ENCODE measurements at places on chromosomes 4 and X.

GRCh38 chr4:100841911-100842310 is 324.1 kb upstream of the EMCN start:
- DNase-seq: no peak

DNA sequence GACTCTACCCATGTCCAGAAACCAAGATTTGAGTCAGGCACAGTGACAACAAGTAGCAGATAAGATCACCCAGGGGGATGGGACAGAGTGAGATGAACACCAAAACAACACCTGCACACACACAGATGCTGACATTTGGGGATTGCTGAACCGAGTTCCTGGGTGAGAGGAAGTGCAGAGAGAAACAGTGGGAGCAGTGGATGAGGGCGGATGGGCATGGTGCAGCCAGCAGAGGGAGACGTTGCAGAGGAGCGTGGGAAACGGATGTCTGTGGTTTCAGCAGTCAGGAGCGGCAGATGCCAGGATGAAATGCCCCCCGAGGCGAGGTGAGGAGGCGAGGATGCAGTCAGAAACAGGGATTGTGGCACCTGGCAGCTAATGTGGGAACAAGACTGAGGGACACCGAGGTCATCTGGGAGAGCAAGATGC is 78.6 kb upstream of the STS start:
- no peak for DNase-seq

DNA sequence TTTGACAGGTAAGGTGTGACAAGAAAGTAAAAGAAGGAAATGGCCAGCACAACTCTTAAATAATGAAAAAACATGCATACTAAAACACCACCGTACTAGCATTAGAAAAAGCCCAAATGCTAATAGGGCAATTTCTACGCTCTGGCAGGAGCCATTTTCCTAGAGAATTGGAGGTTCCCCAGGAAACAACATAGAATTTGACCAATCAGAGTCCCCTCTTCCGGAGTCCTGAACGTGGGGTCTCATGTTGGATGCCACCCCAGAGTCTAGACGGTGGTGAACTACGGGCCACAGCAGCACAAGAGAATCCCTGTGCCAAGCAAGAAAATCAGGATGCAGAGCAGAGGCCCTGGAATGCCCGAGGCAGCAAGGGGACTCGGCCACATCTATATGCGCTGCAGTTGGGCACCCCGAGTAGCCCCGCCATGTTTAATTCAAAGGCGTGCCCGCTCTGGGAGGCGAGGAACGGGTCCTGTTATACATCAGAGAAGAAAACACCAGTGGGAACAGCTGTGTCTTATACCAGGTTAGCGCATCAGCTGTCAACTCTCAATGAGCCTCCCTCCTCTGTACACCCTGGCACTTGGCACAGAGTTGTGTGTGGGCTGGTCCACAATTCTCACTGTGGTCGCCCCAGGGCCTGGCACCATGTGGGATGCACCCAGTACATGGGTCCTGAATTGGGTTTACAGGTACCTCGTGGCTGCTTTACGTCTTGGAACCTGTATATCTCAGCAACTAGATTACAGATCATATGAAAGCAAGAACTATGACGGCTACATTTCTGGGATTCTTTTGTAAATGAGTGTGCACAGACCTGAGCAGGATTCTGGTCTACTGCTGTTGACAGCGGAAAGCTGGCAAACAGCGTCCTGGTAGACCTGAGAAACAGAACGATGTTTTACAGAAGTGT is 52.1 kb downstream of the SEL1L3 start:
- no peak for DNase-seq

DNA sequence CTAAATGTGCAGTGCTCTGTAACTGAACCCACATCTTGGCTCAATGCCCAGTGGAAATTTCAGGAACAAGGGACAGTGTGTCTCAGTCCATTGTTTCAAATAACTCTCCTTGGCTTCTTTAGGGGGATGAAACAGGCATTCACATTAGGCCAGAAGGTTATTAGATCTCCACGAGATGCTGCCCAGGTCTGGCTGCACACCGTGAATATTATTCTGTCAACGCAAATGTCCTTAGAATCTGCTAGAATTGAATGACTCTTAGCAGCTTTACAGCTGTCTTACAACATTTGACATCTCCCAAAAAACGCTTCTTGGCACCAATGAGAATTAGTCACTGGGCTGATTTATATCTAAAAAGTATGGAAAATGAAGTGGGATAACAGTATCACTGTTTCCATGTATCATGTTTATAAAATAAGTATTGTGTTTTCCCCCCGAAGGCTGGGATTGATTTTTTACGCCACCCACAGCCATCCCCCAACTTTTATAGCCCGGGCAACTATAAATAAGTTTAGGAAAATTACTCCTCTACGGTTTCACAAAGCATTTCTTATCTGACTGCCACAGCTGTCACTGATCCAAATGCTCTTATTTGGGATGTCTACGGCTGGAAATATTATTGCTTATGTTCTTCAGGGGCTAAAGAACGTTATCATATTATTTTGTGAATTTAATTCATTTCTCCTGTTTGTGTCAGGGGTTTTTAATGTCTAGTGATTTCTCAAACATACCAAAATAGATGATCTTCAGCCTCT is 559.7 kb upstream of the FAT1 start:
- DNase-seq: no peak

Data from activated CD4-positive, alpha-beta memory T cell treated with anti-CD3 and anti-CD28 coated beads, Interleukin-2, amount 10 ng/mL, durations not matched to agents 7 days and 5 days (primary cell).